Psoas muscle (tissue), 8 donors: ENCODE measurements at places on chromosomes 1 and 21. TPM values are rescaled to one million over a fixed set of nuclear protein-coding genes. Genes with fewer than 3 reads are reported as not detected.

PLA2G2D gene
- total RNA-seq, result not detected

SLC22A15 gene
- total RNA-seq, result 0.50 TPM

CXADR gene
- 0.12 TPM for total RNA-seq

PTGFRN gene
- total RNA-seq, result 8.1 TPM

SLC25A34 gene
- total RNA-seq, result 6.1 TPM
